Left renal cortex interstitium (tissue), 4 donors: ENCODE measurements at places on chromosomes 11 and 22. TPM values are rescaled to one million over a fixed set of nuclear protein-coding genes. Genes with fewer than 3 reads are reported as not detected.

GRCh38 chr11:103898065-103898464 is 138.4 kb upstream of the DDI1 start:
- DNase-seq = no peak

SMC1B gene
- 0.33 TPM for polyA plus RNA-seq

DNA sequence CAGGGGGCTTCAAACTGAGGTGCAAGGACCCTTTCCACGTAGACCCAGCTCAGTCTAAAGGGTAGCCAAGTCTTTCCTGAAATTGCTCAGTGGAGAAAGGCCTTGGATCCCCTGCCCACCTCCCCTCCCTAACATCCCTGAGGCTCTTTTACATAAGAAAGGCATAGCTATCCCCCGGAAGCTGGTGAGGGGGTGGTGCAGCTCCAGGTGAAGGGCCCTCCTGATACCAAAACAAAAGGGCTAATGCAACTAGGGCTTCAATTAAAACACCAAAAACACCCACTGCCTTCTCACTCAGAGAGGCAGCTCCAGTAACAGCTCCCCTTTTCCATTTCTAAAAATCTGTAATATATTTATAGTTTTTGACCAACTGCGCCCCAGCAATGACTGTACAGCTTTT is 5.8 kb downstream of the SHANK2 start:
- DNase-seq = no peak

- DNase-seq = no peak
These were observed 105.0 kb downstream of the TSPAN18 start for GRCh38 chr11:44831605-44832394.

GRCh38 chr22:46595545-46595944 is 24.6 kb upstream of the GRAMD4 start:
- no peak for DNase-seq

- no peak for DNase-seq
These were observed 24.0 kb upstream of the SC5D start for GRCh38 chr11:121268581-121268980.

DNA sequence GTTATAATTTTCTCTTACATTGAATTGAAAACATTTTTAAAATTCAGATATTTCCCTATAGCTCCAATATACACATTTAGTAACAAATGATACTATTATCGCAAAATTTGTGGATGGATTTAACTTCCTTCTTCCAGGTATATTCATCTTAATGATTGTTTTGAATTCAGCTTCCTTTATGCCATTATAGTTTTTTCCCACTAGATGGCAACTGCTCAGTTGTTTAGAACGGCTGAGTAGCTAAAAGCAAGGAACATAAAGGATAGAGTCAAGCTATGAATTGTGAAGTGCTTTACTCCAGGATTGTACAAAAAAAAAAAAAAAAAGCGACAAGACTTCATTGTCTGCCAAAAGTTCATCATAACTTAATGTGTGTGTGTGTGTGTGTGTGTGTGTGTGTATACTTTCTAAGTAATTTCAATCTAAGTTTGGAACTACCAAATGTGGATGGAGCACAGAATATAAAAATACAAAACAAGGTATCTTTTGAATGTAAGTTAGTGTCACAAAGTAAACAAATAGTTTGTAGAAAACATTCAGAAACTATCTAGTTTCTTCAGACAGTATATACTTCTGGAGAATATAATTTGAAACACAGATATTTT is 846.4 kb downstream of the DLG2 start:
- DNase-seq = no peak

COMT gene
- polyA plus RNA-seq = 110 TPM

GAS2 gene
- polyA plus RNA-seq = 13.0 TPM

DNA sequence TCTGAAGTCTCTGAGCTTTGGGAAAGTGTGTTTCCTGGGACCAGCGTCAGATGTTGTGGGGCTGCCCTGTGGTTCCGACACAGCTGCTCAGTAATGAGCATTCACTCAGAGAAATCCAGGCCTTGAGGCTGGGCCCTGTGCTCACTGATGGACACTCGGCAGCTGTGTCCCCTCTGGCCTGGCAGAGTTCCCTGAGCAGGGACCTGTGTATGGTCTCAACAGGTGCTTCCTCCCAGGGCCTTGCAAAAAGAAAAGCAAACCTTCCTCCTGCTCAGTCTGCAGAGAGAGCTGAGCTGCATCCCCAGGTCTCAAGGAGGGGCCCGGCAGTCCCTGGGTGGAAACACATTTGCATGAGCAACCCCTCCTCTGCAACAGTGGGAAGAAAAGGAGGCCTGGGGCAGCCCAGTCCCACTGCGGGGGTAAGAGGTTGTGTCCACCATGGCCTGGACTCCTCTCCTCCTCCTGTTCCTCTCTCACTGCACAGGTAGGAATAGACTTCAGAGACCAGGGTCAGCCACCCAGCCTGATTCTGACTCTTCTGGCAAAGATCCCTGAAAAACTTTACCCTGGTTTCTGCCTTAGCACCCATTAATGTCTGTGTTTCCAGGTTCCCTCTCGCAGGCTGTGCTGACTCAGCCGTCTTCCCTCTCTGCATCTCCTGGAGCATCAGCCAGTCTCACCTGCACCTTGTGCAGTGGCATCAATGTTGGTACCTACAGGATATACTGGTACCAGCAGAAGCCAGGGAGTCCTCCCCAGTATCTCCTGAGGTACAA is 131.2 kb downstream of the VPREB1 start:
- no peak for DNase-seq

ZC3H12C gene
- 8.1 TPM for polyA plus RNA-seq

FXYD6 gene
- polyA plus RNA-seq = 137 TPM

VPREB1 gene
- polyA plus RNA-seq = not detected

DNA sequence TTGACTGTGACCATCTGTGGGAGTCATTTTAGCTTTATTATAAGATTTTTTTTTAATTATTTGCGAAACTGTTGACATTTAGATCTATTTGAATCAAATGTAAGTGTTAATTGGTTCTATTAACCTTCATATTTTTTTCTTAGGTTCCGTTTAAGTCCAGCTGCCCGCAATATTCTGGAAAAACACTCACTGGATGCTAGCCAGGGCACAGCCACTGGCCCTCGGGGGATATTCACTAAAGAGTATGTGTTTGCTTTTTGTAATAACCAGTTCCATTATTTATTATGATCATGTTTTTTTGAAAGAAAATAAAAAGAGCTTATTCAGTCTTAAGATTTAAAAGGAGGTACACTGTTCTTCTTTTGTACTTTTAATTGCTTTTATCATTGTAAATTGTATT is 43.9 kb downstream of the PDHX start:
- no peak for DNase-seq

- no peak for DNase-seq
These were observed 17.5 kb downstream of the OSBPL5 start for GRCh38 chr11:3147626-3148025.

- DNase-seq = no peak
These were observed 7.4 kb upstream of the PELI3 start for GRCh38 chr11:66459138-66459778.

DNA sequence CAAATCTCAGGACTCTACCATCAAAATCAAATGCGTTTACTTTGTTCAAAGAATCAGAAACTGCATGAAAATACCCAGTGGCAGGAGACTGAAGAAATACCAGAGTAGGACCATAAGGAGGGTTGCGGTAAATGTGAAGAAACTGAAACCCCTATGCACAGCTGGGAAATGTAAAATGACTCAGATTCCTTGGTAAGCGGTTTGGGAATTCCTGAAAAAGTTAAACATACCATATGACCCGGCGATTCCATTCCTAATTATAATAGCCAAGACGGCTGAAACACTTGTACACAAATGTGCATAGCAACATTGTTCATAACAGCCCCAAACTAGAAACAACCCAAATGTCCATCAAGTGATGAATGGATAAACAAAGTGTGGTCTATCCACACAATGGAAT is 114.1 kb upstream of the GRAMD1B start:
- no peak for DNase-seq

DNA sequence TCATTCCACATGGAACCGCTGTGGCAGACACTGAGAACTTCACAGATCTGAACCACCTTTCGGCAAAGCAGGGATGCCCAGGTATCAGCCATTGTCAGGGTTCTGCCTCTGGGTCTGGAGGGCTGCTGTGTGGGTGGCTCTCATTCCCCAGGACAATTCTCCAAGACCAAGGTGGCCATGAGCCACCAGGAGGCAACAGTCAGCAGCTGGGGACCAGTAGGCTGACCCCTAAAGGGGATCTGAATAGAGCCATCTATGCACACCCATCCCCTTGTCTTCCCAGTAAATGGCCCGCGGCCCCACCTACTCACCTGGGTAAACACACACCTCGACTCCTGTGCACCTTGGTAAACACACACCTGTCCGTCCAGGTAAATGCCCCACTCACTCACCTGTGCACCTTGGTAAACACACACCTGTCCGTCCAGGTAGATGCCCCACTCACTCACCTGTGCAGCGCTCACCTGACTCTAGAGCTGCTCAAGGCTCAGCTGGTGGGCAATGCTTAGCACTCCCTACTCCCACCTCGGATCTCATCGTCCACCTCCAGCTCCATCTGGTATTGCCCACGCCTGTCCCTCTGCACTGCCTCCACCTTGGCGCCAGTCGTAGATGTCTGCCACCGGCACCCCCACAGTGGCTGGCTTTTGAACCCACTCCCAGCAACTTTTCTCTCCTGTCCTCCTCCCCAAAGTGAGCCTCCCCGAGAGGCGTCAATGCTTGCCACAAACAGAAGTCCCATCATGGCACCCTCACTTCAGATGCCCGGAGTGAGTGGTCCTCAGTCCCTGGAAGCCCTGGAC is 10.2 kb downstream of the SLC25A1 start:
- DNase-seq = no peak

GRCh38 chr11:72421351-72421750 is 13.0 kb downstream of the CLPB start:
- no peak for DNase-seq

DNA sequence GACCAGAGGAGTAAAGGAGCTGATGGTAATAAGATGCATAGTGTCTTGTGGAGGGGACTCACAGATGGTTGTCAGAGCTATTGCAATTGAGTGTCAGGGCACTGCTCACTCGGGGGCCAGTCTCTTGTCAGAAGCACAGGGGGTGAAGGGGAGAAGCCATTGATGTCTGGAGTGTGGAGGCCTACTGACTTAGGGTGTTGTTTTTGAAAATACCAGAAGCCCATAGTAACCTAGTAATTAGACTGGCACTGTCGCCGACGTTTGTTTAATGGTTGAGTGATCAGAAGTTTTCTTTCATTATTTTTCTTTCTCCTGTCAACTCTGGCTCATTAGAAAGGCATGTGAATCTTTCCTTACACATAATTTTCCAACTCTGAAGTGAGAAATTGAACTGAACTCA is 151.6 kb upstream of the TENM4 start:
- no peak for DNase-seq

GRCh38 chr22:39446239-39446721 is 10.5 kb upstream of the MGAT3 start:
- DNase-seq = no peak

DNA sequence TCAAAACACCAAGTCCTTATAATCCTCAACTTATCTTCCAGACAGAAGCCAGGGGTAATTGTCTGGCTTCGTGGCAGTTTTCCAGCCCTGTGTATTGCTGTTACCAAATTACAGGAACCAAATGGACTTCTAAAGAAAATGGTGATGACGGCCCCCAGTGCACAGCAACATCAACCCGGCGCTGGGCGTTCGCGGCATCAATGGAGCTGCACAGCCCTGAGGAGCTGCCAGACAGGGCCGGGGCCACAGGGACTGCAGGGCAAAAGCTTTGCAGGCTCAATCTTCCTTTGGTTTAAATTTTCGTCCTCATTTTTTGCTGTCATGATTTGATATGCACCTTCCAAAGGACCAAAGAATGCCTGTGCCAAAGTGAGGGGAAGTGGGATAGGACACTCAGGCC is 292.5 kb downstream of the BRD1 start:
- DNase-seq = no peak
